Mucosa of gallbladder (tissue), 1 donor: ENCODE measurements at places on chromosomes 3 and 15.

- no peak for DNase-seq
These were observed 312.2 kb upstream of the SLCO3A1 start for GRCh38 chr15:91541286-91541685.

DNA sequence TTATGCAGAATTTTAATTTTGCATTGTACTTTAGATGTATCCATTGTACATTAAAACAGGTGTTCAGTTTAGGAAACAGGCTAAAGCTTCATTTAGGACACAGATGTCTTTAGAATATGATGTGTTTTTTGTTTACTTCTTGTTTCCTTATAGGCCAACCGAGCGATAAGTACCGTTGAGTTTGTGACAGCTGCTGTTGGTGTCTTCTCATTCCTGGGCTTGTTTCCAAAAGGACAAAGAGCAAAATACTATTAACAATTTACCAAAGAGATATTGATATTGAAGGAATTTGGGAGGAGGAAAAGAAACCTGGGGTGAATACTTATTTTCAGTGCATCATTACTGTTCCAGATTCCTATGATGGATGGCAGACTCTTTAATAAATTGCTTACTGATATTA, 29.4 kb downstream of the PLAAT1 start:
- no peak for DNase-seq

DNA sequence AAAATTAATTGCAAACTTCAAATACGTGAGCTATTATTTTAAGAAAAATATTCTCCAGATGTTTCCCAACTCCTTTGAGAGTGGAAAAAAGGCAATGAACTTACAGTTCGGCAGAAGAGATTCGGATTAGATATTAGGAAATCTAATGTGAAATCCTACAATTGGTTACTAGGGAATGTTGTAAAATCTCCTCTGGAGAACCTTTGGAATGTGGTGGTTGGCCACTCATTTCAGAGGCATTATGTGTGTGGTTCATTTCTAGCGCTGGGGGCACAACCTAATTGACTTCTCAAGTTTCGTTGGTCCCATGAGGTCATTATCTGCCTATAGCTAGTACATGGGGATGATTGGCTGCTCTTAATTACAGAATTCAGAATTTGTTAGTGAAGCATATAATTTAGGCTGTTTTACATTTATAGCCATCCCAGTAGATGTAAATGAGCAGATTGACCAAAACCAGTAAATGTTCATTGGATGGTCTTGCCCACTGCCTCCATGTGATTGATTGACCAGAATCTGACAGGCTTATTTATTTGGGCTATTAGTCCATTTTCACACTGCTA, 34.6 kb upstream of the CMSS1 start:
- no peak for DNase-seq

- no peak for DNase-seq
These were observed 3.3 kb upstream of the ACTR8 start for GRCh38 chr3:53885239-53885638.

DNA sequence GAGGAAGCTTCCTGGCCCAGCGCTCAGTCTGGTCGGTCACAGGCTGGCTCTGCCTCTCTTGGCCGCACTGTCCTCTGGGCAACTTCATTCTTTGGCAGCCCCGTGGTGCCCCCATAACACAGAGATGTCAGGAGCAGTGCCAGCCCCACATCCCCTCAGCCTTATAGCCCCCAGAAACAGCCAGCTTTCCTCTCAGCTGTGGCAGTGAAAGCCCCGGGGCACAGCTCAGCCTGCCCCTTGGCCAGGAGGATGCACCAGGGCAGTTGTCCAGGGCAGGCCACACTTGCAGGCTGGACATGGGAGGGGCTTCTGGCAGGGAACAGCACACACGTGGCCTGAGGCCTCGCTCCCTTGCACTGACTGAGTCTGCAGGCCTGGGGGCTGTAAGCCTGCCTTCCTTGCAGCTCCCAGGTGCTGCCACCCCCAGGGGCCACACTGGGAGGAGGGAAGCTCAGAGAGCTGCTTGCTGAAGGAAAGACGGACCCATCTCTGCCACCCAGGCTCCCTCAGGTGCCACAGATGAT, 10.3 kb upstream of the RHO start:
- DNase-seq = no peak

- DNase-seq = no peak
These were observed 24.5 kb upstream of the SLCO2A1 start for GRCh38 chr3:134054231-134054630.

DNA sequence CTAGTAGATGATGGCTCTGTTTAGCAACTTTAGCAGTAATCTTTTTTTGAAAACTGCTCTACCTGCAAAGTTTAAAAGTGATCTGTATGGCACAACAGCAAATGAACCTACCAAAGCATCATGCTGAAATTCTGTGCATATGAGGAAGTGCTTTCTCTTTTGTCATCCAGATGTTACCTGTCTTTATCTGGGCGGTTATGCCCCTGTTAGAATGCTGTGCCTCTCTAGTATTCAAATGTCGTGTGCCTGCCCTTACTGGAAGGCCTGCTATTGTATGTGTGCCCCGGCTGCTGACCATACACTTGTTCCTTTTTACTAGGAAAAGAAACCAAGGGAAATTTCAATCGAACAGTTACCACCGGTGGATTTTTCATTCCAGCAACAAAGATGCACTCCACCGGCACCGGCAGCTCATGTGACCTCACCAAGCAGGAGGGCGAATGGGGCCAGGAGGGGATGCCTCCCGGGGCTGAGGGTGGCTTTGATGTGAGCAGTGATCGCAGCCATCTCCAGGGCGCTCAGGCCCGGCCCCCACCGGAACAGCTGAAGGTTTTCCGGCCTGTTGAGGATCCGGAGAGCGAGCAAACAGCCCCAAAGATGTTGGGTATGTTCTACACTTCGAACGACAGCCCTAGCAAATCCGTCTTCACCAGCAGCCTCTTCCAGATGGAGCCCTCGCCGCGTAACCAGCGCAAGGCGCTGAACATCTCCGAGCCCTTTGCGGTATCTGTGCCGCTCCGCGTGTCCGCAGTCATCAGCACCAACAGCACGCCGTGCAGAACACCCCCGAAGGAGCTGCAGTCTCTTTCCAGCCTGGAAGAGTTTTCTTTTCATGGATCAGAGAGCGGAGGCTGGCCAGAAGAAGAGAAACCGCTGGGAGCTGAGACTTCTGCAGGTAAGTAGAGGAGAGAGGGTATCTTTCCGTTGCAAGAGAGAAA, 61.6 kb downstream of the TMEM39A start:
- DNase-seq = no peak

- no peak for DNase-seq
These were observed 24.2 kb upstream of the LXN start for GRCh38 chr3:158696618-158697017.

GRCh38 chr3:57971975-57972374, 36.2 kb upstream of the FLNB start:
- DNase-seq = no peak

GRCh38 chr3:178367817-178368617, 168.2 kb upstream of the KCNMB2 start:
- DNase-seq = no peak

GRCh38 chr3:126435456-126436315, 40.0 kb downstream of the ZXDC start:
- DNase-seq = no peak

GRCh38 chr3:182959474-182960350, 20.6 kb downstream of the DCUN1D1 start:
- DNase-seq = no peak

- DNase-seq = no peak
These were observed 94.8 kb downstream of the DUT start for GRCh38 chr15:48426044-48426443.

DNA sequence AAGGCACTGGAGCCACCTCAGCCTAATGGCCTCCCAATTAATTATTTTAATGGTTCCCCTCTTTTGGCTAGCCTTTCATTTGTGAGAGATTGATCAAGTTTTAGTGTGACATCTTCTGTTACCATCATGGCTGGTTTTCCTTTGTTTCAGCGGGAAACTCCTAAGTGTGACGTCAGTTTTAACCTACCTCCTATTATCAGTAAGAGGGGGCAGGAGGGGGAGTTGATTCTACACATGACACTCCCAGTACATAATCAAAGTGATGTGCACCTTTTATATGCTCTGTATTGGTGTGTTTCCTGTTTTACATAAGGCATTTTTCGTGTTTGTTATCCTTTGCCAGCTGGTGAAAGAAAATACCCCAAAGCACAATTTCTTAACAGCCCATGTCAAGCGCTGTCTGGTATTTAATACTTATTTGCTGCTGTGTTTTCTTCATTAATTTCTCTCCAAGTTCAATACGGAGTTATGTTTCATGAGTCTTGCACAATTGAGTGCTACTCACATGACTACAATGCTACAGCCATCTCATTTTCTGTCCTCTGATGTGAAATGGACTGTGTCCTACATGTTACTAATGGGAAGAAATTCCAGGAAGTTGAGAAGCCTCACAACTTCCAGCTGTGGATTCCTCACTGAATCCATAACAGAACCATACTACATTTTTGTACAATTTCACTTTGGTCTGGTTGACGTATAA, 52.2 kb upstream of the POLR2M start:
- no peak for DNase-seq

- no peak for DNase-seq
These were observed 311.4 kb downstream of the PDCD6IP start for GRCh38 chr3:34109846-34110245.

DNA sequence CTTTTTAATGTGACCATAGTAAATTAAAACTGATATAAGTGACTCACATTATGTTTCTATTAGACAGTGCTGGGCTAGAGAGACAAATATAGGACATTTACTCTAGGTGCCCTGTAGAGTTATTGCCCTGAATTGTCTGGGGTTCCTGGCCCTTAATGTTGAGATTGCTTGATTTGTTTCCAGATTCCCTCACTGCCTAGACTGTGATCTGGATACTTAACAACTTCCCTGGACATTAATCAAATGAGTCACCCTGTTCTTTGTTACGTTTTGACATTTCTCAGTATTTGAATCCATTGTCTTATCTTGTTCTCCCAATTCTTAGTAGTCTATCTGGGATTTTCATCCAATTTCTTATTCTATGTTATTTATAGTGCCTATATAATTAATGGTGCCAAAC, 65.8 kb downstream of the DTWD1 start:
- DNase-seq = no peak

GRCh38 chr15:29818141-29818540, 4.1 kb downstream of the TJP1 start:
- no peak for DNase-seq

DNA sequence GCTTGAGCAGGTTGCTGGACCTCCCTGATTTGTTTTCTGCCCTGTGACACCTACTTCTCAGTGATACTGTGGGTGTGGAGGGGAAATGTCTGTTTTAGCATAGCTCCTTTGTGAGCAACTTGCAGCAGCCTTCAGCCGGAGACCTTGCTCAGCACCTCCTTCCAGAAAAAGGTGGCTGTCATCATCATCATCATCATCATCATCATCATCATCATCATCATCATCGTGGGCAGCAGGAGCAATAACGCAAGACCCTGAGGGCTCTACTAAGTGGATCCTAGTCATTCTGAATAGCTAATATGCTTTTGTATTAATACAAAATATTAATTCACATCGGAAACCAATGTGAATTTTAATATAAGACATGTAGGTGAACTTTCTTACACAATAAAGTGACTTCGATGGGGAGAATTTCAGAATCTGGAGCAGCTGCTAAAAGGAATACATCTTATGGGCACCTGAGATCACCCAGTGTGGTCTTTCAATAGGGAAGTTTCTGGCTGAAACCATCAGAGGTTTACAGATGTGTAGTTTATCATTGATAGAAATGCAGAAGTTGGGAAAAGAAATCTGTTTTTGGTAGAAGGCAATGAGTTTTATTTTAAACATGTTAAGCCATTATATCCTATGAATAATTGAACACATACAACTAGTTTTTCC, 8.6 kb downstream of the GABRR3 start:
- DNase-seq = no peak

GRCh38 chr3:184110316-184110725, 13.5 kb downstream of the HTR3E start:
- peak; percentile 33 for DNase-seq

DNA sequence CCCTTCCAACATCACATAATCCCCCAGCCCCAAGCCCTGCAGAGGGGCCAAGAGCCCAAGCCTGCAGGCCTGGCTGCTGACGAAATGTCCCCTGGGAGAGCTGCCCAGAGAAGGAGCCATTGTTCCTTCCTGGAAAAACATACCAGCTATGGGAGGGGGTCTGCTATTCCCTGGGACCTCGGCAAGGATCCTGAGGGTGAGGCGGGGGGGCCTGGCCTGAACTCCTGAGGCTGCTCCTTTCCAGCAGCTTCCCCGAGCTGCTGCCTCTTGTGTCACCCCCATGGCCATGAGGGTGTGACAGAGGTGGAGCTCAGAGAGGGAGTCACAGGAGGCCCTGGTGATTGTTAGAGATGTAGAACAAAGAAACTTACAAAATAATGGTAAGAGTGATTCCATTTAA, 12.9 kb downstream of the LOXL1 start:
- DNase-seq = no peak

- DNase-seq = no peak
These were observed 399.4 kb upstream of the ATP11B start for GRCh38 chr3:182393830-182394367.

- DNase-seq = no peak
These were observed 25.4 kb upstream of the ALPK3 start for GRCh38 chr15:84791763-84792162.

DNA sequence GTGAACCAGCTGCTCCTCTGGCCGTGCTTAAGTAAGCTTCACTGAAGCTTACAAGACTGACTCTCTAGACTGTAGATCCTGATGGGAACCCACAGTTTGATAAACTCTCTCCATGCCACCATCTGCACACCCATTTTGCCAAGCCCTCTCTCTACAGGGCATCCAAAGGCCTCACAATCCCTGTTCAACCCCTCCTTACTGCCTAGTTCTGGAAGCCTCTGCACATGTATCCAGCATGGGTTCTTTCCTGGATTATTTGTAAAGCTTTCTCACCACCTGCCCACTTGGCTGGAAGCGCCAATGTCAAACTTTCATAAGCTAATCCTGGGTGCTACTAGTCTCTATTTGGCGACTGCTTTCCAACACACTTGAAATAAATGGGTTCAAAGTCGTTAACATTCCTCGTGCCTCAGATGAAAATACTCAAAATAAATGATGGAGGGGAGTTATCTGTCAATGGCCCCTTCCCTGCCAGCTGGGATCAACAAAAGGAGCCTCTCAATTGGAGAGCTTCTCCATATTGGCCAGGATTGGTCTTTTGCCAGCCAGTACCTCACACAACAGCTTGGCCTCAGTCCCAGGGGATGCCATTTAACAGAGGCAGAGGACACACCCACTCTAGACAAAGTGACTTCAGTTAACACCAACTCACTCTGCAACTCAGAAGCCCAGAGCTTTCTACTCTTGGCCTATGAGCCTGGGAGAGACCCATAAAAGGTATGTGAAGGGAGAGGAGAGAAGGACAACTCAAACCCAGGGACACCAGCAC, 48.1 kb downstream of the SH3BP5 start:
- DNase-seq = peak; percentile 68

- no peak for DNase-seq
These were observed 301.6 kb upstream of the THBS1 start for GRCh38 chr15:39279311-39279710.
